ENCODE measurements at places on chromosomes 1 and 21.

DNA sequence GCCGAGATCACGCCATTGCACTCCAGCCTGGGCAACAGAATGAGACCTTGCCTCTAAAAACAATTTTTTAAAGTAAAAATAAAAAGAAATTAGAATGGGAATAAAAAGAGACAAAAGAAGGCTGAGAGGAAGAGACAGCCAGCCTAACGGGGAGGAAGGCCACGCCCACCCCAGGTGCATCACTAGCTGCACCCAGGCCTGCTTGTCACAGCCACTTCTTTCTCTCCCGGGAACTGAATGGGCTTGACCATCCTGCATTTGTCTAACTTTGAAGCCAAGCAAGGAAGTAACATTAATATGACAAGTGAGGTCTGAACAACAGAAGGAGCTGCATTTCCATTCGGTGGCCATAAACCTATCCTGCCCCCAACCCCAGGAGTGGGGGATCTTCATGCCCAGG is 20.8 kb upstream of the EFNA1 start:
- DNase-seq: no peak

- DNase-seq: no peak
These were observed 4.3 kb downstream of the PRMT2 start for GRCh38 chr21:46639489-46640386.

DNA sequence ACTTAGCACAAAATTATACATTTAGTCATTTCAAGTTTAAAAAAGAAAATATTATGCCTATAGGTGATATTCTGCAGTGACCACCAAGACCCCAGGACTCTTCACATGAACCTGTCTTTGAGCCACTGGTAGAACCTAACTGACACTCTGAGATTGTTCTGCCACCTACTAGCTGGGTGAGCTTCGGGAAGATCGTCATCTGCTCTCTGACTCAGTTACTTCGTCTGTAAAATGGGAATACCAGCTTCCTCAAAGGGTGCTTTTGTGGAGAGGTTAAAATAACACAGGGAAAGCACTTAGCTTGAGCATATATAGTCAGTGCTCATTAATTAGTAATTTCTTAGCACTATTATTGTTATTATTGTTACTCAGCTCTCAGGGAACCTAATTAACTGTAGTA is 228.5 kb upstream of the JUN start:
- no peak for DNase-seq

GRCh38 chr1:199931666-199932377 is 95.7 kb upstream of the NR5A2 start:
- no peak for DNase-seq

GRCh38 chr1:82161700-82162141 is 361.0 kb downstream of the ADGRL2 start:
- DNase-seq: no peak

DNA sequence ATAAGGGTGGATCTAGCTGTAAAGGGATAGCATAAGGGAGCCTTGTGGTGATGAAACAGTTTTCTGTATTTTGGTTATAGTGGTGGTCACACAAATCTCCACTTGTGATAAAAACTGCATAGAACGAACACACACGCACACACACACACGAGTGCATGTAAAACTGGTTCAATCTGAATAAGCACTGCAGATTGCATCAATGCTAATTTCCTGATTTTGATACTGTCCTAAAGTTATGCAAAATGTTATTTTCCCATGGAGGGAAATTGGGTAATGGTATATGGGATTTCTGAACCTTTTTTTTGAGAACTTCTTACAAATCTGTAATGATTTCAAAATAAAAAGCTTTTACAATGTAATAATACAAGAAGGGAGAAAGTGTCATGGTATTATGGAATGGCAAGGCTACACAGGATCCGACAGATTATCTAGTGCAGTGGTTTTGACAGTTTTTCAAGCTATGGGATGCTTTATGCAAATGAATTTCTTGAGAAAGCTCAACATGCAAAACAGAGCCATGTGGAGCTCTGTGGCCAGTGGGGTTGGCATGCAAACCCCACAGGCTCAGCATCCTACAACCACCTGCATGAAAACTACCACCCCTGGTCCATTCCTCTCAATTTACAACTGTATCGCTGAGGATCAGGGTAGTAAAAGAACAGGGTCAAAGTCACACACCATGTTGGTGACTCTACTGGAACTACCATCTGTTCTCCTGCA is 18.8 kb downstream of the SLC41A1 start:
- no peak for DNase-seq

DNA sequence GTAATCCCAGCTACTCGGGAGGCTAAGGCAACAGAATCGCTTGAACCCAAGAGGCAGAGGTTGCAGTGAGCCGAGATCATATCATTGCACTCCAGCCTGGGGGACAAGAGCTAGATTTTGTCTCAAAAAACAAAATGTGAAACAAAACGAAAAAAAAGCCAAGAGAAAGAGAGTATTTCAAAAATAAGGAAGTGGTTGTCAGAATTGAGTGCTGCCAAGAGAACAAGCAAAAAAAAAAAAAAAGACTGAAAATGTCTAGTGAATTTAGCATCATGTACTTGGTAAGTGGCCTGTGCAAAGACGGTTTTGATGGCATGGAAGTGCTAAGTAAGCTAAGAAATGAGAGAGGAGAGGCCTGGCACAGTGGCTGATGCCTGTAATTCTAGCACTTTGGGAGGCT is 14.3 kb downstream of the KPNA6 start:
- no peak for DNase-seq

GRCh38 chr1:67120855-67121619 is 13.7 kb downstream of the C1orf141 start:
- no peak for DNase-seq

- DNase-seq: no peak
These were observed 31.9 kb upstream of the SLC19A2 start for GRCh38 chr1:169517558-169518186.

DNA sequence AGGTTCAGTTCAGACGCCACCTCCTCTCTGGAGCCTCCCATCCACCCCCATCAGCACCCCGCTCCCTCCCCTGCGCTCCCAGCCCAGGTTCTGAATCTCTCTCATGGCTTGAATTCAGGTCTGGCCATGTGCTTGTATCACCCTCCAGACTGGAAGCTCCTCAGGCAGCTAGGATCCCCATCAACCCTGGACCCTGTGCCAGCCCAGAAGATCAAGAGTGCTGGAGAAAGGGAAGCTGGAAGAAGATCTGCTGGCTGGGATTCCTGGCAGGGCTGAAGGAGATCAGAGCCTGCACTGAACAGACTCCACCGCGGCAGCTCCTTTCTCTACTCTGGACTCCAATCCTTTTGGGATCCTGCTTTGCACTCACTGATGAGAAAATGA is 11.7 kb upstream of the TINAGL1 start:
- no peak for DNase-seq

DNA sequence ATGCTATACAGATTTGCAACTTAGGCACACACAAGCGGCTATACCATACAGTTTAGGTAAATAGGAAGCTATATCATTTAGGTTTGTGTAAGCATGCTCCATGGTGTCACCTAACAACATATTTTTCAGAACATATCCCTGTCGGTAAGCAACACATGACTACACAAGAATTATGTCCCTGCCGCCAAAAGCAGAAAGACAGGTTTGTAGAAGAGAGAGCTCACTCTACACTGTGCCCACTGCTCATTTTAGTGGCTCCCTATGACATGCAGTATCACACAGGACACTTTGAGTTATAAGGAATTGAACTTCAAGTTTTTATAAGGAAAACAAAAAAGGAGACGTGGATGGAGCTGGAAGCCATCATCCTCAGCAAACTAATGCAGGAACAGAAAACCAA is 132.5 kb upstream of the KAZN start:
- DNase-seq: no peak

DNA sequence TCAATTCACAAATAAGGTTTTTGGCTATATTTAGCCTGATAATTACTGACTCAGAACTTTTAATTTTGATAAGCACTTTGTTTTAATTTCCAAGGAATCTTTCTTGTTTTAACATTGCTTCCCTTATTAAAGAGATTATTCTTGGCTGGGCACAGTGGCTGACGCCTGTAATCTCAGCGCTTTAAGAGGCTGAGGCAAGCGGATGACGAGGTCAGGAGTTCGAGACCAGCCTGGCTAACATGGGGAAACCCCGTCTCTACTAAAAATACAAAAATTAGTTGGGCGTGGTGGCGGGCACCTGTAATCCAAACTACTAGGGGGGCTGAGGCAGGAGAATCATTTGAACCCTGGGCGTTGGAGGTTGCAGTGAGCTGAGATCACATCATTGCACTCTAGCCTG is 13.8 kb downstream of the ALG14 start:
- no peak for DNase-seq

DNA sequence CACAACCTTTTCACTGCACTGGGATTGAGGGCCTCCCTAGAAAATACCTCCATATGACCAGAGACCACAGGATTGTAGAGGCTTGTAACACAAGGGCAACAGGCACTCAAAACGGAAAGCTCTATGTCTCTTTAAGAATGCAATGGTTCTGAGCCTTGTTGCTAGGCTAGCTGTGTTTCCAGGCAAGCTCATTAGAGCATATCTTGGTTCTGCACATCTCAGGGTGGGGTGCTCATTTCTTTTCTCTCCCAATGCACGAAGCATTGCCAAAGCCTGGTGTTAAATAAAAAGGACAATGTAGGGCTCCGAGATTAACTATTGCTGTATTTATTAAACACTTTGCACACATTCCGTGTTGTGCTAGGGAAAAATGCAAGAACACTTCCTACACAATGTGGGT is 315.9 kb downstream of the PRDM2 start:
- no peak for DNase-seq

- DNase-seq: no peak
These were observed 70.6 kb upstream of the GORAB start for GRCh38 chr1:170461291-170461747.

DNA sequence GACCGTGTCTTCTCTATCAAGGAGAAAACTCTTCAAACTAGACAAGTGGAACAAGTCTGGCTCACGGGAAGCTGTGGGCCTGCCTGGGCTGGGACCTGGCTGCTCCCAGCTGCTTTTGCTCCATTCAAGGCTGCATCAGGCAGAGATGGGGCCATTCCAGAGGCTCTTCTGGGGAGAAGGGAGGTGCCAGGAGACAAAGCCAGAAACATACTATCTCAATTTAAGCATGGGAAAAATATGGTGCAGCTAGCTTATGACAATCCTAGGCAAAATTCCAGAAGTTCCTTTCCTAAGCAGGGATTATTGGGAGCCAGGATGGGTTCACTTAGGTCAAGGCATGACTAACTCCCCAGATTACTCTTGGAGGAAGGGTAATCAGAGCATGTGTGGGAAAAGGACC is 90.8 kb upstream of the SLC2A1 start:
- no peak for DNase-seq

DNA sequence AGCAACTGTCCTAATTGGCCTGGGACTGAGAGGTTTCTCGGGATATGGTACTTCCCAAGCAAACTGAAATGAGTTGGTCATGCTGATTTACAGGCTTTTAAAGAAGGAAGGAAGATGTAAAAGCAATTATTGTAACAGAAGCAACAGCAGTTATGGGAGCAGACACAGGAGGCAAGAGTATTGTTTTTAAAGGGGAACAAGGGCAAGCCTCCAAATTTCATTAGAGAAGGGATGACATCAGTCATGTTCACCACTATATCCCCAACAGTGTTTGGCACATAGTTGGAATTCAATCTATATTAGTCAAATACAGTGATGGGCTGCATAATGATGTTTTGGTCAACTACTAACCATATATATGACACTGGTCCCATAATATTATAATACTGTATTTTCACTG is 46.0 kb upstream of the JUN start:
- no peak for DNase-seq

- DNase-seq: no peak
These were observed 92.4 kb downstream of the KCNJ15 start for GRCh38 chr21:38349111-38349746.

DNA sequence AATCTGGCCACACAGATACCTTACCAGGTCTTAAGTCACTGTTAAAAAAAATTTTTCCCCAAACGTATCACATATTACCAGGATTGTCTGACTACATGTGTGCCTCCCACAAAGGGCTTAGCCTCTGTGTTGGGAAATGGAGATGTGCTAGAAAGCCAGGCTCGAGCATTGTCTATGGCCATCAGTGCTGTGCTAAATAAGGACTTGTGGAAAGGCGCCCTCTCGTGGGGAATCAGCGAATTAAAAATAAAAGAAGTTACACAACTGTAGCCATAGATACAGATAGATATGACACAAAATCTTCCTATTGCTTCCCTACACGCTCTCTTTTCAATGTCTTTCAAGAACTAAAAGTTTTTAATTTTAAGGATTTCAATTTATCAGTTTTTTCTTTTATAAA is 47.5 kb upstream of the CRNN start:
- DNase-seq: peak; percentile 32

DNA sequence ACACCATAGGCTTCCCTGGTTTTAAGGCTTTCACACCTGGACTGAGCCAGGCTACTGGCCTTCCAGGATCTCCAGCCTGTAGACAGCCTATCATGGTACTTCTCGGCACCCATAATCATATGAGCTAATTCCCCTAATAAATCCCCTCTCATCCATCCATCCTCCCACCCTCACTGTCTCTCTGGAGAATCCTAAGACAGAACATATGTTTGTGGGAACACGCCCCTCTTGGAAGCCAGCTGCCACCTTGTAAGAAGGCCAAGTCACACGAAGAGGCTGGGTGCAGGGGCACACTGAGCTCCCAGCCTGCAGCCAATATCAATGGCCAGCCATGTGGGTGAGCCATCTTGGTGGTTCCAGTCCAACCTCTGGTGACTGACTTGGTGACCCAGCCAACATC is 7.4 kb downstream of the CLCC1 start:
- no peak for DNase-seq

GRCh38 chr1:223413216-223413615 is 20.0 kb downstream of the CCDC185 start:
- no peak for DNase-seq

DNA sequence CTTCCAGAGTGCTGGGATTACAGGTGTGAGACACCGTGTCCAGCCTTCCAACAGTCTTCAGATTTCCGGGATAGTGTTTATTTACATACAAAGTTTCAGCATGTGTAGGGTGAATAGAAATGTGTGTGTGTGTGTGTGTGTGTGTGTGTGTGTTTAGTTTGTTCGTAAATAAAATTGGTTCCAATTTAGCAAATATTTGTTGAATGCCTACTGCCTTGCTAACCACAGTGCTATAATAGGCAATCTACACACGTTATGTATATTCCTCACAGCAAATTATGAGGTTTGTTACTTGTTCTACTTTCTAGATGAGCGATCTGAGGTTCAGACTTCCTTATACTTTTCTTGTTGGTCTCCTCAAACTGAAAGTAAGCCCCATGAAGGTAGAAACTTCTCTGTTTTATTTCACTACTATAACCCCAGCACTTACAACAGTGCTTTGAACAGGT is 32.8 kb upstream of the EPS15 start:
- no peak for DNase-seq

DNA sequence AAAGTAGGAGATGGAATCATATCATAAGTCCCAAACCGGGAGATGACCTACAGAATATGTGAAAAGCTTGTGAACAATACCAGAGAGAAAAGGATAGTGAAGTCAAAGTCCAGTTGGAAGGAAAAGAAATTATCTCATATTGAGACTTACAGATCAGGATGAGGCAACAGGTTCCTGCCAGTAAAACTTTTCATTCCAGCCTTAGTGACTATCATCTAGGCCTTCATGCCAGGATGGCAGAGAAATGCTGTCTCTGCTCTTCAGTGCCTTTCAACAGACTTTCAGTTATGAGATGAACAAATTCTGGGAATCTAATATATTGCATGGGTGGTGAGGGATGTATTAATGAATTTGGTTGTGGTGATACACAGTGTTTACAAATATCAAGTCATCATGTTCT is 52.3 kb downstream of the NTMT2 start:
- no peak for DNase-seq

- DNase-seq: no peak
These were observed 3.0 kb upstream of the SUMO3 start for GRCh38 chr21:44820851-44821250.

GRCh38 chr1:22250724-22251123 is 107.8 kb upstream of the WNT4 start:
- DNase-seq: no peak

- DNase-seq: no peak
These were observed 12.1 kb upstream of the RAB29 start for GRCh38 chr1:205787287-205787916.
